RPMI7951 (cell line): ENCODE measurements at places on chromosomes 2 and 18.

- DNase-seq: no peak
Observed at GRCh38 chr2:174561283-174561971, 36.2 kb downstream of the WIPF1 start.

- DNase-seq: no peak
Observed at GRCh38 chr2:43568228-43568627, 27.6 kb downstream of the THADA start.

DNA sequence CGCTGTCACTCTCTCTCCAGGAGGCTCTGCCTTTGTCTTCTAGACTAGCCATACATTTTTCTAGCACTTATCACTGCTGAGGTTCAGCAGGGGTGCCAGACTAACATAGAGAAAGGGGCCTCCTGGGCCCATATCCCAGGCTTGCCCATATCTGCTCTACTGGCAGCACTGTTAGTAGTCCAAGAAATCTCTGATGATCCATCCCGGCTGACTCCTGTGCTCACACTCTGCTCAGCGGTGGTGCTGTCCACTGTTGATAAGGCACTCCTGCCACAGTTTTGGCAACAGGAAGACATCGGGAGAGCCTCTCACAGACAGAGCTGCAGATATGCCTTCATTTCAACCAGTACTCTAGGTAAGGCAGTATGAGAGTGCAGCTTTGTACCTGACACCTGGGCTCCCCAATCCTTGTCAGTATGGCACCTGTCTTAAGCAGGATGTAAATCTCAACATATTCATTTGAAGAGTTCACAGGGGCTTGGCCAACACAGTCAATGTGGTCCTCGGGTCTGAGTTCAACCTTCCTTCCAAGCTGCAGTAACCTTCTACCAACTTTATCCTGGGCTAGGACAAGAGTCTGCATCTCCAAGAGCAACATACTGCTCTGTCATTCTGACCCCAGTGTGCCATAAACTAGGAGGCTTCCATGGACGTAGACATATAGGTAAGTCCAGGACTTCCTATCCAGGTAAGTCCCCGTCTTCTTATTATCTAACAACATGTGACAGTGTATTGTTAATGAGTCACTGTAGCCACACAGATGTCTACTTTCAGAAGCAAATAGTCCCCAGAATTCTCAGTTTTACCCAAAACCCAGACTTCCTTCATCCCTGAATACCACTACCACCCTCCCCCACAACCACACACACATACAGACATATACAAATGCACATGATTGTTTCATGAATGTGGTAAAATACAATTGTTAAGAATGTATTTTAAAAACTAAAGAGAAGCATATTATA, 16.2 kb downstream of the KLF7 start:
- no peak for DNase-seq

GRCh38 chr2:140586379-140586778, 1544.4 kb downstream of the LRP1B start:
- DNase-seq: peak; percentile 4

GRCh38 chr2:233119806-233120205, 59.7 kb downstream of the INPP5D start:
- no peak for DNase-seq

- DNase-seq: no peak
Observed at GRCh38 chr2:161842736-161843433, 218.7 kb downstream of the SLC4A10 start.

DNA sequence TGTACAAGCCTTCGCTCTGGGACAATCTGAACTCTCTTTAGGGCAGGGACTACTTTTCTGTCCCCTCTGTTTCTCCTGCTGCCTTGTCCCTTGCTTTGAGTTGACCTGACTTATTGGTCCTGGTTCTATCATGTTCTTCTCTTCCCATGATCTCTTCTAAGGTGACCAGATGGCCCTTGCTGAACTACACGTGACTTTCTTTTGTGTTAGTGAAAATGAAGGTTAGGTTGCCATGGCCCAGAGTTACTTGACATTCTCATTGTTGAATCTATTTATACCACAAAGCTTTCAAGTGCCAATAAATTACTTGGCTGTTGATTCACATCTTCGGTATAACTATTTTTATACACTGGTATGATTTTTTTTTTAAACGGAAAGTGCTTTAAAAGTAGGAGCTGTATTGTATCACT, 24.4 kb downstream of the MRPL33 start:
- DNase-seq: peak; percentile 42

- peak; percentile 100 for DNase-seq
Observed at GRCh38 chr18:361941-362310, 94.1 kb upstream of the THOC1 start.

- no peak for DNase-seq
Observed at GRCh38 chr2:96693286-96694200, 46.3 kb downstream of the LMAN2L start.

- no peak for DNase-seq
Observed at GRCh38 chr2:126399001-126399400, 257.0 kb upstream of the GYPC start.

DNA sequence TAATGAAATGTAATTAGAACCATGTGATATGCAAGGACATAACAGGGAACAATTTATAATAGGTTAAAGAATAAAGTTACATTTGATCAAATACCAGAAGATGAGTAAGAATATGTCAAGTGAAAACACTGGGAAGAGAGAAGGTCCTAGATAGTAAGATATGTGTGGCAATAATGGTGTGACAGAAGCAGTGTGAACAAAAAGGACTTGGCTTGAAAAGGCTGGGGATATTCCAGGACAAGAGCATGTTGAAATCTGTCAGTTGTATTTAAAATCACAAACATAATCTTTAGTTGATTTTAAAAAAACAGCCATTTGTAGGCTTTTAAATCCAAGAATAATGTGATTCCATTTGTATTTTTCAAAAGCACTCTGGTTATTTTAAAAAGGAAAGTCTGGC, 1399.9 kb upstream of the SLC39A10 start:
- no peak for DNase-seq

- DNase-seq: peak; percentile 99
Observed at GRCh38 chr18:75408554-75409506, 18.7 kb downstream of the SMIM21 start.

GRCh38 chr2:79721966-79722365, 209.1 kb downstream of the CTNNA2 start:
- no peak for DNase-seq

DNA sequence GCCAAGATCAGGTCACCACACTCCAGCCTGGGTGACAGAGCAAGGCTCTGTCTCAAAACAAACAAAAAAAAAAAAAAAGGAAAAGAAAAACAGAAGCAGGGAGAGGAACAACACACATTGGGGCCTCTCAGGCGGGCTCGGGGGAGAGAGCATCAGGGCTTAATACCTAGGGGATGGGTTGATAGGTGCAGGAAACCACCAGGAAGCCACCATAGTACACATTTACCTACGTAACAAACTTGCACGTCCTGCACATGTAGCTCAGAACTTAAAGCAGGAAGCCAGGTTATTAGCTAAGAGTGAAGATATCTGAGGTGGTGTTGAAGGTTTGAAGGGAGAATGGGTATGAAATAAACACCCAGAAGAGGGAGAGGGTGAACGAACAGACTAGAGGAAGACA, 81.0 kb upstream of the PMAIP1 start:
- no peak for DNase-seq

- no peak for DNase-seq
Observed at GRCh38 chr2:77309725-77310124, 212.5 kb downstream of the LRRTM4 start.

- DNase-seq: peak; percentile 15
Observed at GRCh38 chr2:47274054-47274782, 119.1 kb upstream of the STPG4 start.

GRCh38 chr2:37568565-37568964, 102.9 kb downstream of the CDC42EP3 start:
- no peak for DNase-seq

- no peak for DNase-seq
Observed at GRCh38 chr2:168490015-168490874, 34.2 kb downstream of the CERS6 start.

- DNase-seq: no peak
Observed at GRCh38 chr2:67828066-67828465, 234.7 kb downstream of the C1D start.
